Fibroblast of pulmonary artery (primary cell): ENCODE measurements at places on chromosomes 1 and 21.

- DNase-seq, result peak; percentile 86
These were observed 621.5 kb upstream of the ADGRL2 start for GRCh38 chr1:81179242-81179641.

DNA sequence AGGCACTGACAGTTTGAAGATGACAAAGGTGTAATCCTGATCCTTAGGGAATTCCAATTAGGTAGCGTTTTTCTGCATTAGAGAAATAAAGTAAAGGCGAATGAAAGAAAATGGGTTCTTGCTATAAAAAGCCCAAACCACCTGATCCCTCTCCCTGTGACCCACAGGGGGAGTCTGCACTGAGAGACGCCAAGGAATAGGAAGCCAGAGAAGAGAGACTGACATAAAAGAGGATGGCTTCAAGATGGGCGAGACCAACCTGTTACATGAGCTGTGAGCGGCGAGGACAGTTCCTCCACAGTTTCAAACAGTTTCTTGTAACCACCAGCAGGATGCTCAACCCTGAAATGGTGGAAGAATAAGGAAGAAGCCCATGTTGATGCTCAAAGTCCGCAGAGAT lies 1.4 kb downstream of the RPE65 start:
- DNase-seq, result no peak

DNA sequence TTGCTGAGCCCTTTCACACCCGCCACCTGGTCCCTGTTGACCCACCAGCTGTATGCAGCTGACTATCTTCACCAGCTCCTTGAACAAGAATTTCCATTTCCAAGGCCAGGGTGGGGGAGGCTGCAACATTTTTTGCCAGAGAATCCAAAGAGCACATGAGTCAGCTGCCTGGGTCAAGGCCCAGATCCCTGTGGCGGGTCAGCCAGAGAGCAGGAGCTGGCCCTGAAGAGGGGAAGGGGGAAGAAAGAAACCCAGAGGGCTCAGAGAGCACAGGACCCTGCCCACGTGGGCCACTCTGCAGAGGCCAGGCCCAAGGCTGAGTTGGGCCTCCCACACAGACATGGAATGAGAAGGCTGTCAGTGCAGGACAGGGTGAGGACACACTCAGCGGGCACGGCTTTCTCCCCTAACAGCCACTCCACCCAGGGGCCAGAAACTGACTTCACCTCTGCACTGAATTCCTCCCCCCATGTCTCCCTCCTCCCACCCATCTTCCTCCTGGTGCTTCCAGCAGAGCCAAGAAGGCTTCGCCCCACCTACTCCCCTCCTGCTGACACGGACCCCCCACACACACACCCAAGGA lies 28.9 kb downstream of the S100A6 start:
- peak; percentile 94 for DNase-seq

DNA sequence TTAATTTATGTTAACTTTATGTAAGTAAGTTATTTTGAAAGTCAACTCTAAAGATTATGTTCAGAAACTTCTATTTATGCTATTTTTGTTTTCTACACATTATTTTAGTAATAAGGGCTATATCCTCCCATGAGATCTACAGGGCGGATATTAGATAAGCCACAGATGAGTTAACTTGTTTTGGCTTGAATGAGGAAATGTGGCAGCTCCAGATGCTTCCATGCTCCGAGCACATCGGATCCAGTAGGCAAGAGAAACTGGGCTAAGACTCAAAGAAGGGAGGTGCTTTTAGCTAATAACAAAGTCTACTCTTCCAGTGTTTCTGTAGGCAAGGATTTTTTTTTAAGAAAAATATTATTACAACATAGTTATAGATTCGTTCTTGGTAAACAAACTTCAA lies 20.0 kb upstream of the LAMC1 start:
- peak; percentile 68 for DNase-seq

GRCh38 chr21:32298658-32299081 lies at the start of gene MRAP:
MRAP (plus strand) TSS chr21:32298855; CDS start chr21:32298972, 117 bp downstream.
- no peak for DNase-seq

DNA sequence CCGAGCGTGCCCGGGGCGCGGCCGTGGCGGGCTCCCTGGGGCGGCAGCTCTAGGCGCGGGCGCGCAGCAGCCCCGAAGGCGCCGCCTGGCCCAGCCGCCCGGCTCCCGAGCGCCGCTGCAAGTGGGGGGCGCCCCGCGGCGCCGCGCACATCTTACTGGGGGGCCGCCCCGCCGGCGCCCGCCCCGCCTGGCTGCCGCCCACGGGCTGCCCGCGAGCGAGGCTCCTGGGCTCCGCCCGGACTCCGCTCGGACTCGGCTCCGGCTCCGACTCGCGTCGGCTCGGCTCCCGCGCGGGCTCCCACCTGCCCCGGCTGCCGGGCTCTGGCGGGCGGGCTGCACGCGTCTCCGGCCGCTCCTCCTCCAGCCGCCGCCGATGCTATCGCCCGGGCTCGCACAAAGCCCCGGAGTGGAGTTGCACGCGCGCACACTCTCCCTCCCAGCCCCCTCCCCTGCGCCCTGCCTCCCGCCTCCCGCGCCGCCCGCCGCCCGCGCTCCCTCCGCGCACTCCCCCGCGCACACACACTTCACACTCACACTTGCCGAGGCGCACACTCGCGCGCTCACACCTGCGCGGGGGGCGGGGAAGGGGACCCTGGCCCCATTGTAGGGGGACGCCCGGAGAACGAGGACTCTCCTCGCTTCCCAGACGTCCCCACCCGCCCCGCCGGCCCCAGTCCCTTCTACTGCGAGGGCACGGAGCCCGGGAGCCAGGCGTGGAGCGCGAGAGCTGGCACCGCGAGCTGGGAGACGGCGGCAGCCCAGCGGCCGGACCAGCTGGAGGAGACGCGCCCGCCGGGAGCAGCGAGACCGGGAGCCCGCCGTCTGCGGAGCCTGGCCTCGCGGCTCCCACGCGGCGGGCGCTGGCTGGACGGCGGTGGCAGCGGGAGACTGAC lies at the start of gene GRIK3:
Gene GRIK3 (minus strand): TSS at position 395 of the 893 bp plus-strand sequence. CDS start 407 bp downstream, outside the sequence.
- no peak for DNase-seq

DNA sequence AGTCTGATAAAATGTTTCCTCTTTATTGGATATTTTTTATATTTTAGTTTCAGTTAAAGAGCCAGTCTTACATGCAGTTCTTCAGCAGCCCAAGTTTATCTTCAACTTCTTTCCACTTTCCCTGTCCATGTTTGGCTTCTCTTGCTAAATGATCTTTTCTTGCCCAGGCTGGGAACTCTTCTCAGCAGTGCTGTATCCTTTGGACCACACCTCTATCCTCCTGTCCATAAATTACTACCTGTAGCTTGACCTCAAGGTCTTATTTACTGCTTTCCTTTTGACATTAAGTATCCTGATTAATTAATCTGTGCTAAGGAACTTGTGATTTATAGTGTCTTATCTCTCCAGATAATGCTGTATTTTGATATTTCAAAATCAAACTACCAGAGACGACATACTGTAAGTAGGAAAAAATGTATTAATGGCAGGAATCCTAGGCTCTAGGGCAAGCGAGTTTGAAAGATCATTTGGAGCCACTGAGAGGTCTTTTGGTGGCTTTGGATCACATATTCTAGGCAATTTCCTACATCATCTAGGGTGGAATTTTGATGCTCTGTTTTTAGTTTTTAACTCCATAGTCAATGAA lies 20.5 kb upstream of the PDC start:
- no peak for DNase-seq

GRCh38 chr1:63082766-63083165 lies 239.6 kb upstream of the FOXD3 start:
- no peak for DNase-seq

- peak; percentile 49 for DNase-seq
These were observed 4.7 kb downstream of the SNAPIN start for GRCh38 chr1:153663211-153663610.
